Activated naive CD8-positive, alpha-beta T cell treated with anti-CD3 and anti-CD28 coated beads, Interleukin-2, amount 50 U/mL, for 24 hours (primary cell): ENCODE measurements at places on chromosomes 2 and 18.

GRCh38 chr2:55862673-55863390, 60.8 kb downstream of the EFEMP1 start:
- DNase-seq: no peak

DNA sequence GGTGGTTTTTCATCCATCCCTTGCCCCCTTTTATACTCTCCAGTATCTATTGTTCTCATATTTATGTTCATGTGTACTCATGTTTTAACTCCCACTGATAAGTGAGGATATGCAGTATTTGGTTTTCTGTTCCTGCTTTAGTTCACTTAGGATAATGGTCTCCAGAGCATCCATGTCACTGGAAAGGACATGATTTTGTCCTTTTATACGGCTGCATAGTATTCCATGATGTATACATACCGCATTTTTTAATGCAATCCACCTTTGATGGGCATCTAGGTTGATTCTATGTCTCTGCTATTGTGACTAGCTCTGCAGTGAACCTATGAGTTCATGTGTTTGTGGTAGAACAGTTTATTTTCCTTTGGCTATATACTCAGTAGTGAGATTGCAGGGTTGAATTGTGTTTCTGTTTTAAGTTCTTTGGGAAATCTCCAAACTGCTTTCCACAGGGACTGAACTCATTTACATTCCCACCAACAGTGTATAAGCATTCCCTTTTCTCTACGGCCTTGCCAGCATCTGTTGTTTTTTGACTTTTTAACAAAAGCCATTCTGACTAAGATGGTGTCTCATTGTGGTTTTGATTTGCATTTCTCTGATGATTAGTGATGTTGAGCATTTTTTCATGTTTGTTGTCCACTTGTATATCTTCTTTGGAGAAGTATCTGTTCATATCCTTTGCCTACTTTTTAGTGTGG, 420.2 kb downstream of the THSD7B start:
- no peak for DNase-seq

- DNase-seq: no peak
Observed at GRCh38 chr2:241234962-241235740, 46.7 kb downstream of the ANO7 start.

- no peak for DNase-seq
Observed at GRCh38 chr2:173652767-173653431, 298.2 kb downstream of the CDCA7 start.

DNA sequence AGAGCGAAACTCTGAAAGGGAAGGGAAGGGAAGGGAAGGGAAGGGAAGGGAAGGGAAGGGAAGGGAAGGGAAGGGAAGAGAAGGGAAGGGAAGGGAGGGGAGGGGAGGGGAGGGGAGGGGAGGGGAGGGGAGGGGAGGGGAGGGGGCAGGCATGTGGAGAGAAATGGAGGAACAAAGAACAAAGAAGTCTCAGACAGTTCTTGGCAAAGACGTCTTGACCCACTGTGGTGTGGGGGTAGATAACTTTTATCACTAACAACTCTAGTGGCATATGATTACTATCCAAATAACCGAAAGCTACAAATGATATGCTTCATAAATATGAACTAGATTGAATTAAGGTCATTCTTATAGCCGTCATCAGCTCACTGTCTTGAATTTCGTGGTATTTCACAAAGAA, 3.2 kb downstream of the UPP2 start:
- DNase-seq: no peak

- DNase-seq: no peak
Observed at GRCh38 chr2:240760576-240761246, 59.3 kb downstream of the KIF1A start.

- DNase-seq: no peak
Observed at GRCh38 chr2:128879161-128879560, 560.5 kb upstream of the HS6ST1 start.

DNA sequence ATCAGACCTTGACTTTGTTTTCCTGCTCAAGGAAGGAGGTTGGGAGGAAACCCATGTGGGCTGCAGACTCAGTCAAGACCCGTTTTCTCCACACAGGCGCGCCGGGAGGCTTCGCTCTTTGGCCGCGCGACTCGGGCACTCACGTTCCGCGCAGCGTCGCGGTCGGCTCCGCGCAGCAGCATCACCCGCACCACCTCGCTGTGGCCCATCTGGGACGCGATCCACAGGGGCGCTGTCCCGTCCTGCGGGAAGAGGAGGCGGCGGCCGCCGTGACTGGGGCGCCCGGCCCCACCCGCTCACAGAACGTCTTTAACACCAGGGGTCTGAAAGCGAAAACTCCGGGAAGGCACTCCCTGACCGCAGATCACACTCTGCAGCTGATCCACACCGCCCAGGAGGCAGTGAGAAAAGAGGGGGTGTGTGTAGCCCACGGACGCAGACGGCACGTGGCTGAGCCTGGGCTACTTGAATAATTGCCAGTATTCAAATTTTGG, 33.1 kb upstream of the NPC1 start:
- DNase-seq: peak; percentile 27

GRCh38 chr2:106570316-106570715, 83.2 kb downstream of the CD8B2 start:
- DNase-seq: no peak
